T follicular helper cell (primary cell): ENCODE measurements at places on chromosomes 7 and 10.

- no peak for DNase-seq
Observed at GRCh38 chr10:132399117-132400035, 2.4 kb downstream of the PWWP2B start.

GRCh38 chr7:3349126-3349525, 48.1 kb downstream of the SDK1 start:
- DNase-seq = no peak

DNA sequence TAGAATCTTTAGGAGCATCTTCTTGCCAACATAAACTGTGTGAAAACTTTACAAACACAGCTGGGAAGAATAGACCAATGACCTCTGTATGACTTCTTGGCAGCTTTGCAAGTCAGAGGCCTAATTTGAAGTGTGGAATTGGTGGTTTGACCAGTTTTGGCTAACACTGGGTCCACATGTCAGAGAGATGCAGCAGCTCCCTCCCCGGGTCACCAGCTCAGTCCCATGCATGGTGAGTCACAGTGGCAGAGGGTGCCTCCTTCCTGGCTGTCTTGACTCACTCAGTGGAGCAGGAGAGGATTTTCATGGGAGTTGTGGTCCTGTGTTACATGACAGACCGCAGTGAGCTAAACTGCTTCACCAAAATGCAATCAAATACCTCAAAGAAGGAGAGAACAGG, 8.2 kb upstream of the STARD3NL start:
- no peak for DNase-seq

DNA sequence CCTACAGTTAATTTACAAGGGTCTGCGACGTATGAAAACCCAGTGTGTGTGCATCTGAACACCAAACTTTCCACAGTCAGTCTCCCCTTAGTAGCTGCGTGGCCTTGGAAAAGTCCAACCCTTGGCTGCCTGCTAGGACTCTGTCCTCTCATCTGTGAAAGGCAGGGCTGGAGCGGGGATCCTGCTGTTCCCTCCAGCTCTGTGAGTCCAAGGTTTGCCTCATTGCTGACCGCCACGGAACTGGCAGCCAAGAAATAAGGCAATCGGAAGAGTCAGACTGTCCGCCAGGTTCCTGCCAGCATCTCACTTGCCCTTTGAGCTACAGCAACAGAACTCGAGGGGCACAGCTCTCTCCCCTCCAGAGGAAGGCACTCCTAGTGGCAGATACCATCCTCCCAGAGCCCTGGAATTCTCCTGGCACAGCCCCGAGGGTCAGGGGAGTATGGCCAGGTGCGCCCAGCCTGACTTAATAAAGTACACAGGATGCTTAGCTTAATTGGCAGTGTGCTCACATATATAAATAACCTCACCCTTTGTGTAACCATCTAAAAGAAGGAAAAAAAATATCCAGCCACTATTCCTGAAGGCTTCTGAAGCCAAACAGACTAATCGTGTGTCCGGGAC, 530.1 kb upstream of the FOXK1 start:
- DNase-seq = no peak

DNA sequence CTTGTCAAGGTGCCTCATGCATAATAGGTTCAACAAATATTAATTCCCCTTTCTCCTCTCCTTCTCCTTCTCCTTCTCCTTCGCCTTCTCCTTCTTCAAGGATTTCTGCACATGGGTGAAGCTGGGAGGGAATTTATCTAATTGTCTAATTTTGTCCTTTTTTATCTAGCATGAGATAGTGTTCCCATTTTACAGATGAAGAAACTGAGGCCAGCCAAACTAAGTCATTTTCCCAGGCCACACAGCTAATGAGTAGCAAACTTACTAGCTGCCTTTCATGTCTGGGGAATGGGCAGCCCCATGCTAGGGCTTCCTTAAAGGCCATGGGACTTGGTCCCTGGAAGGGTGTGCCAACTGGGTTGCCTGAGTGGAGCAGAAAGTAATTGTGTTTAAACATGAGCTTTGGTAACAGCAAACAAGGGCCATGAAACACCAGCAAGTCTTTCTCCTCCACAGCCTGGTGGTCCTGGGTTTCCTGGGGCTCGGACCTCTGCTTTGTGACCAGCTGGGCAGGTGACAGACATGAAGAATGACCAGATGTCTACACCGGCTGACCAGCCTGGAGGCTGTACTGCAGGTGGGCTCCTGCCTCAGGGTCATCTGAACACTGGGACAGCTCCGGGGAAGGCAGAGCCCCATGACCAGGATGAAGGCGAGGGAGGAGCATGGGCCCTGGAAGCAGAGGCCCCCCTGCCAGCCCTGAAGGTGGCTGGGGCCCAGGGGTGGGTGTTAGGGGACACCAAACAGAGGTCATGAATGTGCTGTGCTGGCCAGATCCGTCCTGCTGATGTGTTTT, 138.0 kb downstream of the PTPN20 start:
- DNase-seq = no peak

- DNase-seq = no peak
Observed at GRCh38 chr10:71648933-71649320, 70.7 kb downstream of the C10orf105 start.
